CD4-positive, alpha-beta T cell treated with Interleukin-1 beta for 1 hour (primary cell): ENCODE measurements at places on chromosomes 3 and 15.

GRCh38 chr15:64731012-64731804 lies 44.2 kb downstream of the RBPMS2 start:
- DNase-seq, result peak; percentile 81

GRCh38 chr3:64297563-64297962 lies 72.3 kb upstream of the PRICKLE2 start:
- DNase-seq, result no peak

DNA sequence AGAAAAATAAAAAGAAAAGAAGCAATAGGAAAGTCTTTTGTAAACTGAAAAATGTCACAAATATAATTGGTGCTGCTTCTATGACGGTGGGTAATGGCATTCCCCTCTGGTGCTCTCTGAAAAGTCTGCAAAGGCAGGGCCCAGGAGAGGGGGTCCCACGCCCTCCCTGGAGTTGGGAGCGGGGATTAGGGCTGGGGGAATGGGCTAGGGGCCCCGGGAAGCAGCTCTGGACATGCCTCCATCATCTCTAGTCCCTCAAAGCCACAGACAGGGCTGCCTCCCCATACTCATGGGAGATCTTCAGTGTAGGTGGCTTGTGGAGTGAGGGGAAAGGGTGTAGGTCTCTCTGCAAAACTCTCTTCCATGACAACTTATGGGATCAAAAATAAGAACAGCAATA lies 7.8 kb upstream of the RHCG start:
- DNase-seq, result no peak

- no peak for DNase-seq
Observed at GRCh38 chr3:162292409-162292808, 795.8 kb downstream of the OTOL1 start.

GRCh38 chr3:172118019-172118418 lies 78.6 kb downstream of the FNDC3B start:
- DNase-seq, result no peak

DNA sequence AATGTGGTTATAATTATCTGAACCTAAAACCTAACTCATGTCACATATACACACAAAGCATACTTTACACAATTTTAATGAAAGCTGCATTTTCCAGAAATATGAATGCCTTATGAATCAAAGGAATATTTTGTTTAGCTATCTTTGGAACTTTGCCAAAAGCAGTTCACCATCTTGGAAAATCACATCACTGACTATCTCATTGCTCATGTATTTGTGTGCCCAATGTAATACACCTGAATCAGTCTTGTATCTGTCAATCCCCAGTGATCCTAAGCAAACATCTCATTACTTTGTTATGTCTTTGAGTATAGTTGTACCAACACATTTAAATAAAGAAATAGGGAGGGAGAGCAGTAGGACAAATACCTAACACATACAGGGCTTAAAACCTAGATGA lies 15.6 kb upstream of the CD47 start:
- DNase-seq, result no peak

- no peak for DNase-seq
Observed at GRCh38 chr3:172305552-172305951, 142.7 kb downstream of the GHSR start.

DNA sequence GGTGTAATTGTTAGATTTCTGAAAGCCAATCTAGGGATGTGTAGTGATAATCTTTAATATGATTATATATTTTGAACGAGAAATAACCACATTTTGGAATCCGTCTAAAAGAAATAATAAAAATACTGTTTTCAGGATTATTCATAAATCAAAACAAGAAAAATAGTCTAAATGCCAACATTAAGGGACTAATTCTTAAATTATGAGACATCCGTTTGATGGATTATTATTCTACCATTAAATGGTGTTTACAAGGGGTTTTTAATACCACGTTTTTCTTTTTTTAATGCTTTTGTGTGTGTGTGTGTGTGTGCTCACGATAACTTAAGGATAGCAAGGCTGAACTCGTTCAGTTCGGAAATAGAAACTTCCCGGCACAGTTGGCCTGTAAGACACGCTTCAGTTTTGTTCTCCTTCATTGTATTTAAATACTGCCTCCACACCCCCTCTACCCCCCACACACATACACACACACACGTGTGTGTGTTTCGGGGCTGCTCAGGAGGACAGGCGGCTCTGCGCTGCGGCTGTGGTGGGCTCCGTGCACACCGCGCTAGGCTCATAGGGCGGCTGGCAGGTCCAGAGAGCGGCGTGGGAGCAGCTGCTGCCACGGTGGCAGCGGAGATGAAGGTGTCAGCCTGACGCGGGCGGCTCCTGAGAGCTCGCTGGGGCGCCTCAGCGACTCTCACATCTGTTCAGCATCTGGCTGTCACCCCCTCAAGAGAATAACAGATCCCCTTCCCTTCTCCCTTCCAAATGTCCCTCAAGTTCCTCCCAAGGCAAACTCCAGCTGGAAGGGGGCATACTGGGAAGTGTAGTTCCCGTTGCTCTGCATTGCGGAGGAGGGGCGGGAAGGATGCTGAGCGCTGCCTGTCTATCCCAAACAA lies 23.0 kb upstream of the ANP32A start:
- DNase-seq, result peak; percentile 25

GRCh38 chr3:184733181-184733580 lies 21.3 kb upstream of the MAGEF1 start:
- DNase-seq, result no peak

DNA sequence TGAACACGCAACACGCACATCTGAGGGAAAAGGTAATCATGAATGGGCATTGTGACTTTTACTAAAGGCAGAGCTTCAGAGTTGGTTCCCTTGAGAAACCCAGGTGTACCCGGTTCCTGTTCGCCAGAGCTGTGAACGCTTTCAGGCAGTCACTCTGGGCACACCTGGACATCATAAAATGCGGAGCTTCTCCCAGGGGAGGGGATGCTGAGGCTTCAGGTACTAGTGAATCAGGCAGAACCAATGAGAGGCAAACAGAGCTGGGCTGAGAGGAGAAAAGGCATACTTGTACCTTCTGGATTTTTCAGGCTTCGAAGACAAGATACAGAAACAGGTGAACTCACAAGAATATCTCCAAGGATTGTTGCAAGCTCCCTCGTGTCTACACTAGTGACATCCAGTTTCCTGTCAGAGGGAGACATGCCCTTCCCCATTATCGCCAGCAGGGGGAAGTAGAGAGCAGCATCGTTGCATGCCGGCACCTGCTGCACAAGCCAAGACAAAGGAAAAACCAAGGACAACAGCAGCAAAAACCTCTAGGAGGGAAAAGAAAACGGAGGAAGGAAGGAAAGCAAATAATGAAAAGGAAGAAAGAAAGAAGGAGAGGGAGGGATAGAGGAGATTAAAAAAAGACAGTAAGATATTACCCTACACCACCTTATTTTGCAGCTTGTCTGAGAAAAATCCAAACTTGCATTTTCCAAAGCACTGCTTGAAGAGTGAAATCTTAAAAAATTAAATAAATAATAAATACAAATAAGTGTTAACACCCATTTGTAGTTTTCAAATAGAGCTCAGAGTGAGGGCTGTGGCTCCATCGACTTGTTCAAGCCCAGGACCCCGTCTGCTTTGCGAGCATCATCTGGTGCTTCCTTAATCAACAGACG lies 2.0 kb downstream of the AHSG start:
- peak; percentile 73 for DNase-seq

DNA sequence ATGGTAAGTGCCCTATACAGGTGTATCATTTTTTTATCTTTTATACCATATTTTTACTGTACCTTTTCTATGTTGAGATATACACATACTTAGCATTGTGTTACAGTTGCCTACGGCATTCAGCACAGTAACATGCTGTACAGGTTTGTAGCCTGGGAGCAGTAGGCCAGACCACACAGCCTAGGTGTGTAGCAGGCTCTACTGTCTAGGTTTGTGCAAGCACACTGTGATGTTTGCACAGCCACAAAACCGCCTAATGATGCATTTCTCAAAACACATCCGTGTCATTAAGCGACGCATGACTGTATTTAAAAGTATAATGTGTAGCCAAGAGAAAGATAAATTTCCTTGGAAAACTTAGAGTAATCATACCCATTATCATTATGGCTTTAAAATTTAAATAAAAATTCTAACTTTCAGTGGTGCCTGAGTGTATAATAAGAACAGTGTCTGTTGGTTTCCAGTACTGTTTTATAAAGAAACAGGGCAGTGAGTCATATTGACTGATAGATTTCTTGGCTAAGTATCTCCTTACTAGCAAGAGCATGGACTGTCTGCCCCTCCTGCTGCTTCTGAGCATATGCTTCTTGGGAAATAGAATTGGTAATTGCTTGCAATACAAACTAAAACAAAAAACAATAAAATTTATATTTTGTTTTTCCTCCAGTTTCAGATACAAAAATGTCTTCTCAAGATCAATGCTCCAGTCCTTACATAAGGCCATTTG lies 18.3 kb downstream of the CALML4 start:
- no peak for DNase-seq

DNA sequence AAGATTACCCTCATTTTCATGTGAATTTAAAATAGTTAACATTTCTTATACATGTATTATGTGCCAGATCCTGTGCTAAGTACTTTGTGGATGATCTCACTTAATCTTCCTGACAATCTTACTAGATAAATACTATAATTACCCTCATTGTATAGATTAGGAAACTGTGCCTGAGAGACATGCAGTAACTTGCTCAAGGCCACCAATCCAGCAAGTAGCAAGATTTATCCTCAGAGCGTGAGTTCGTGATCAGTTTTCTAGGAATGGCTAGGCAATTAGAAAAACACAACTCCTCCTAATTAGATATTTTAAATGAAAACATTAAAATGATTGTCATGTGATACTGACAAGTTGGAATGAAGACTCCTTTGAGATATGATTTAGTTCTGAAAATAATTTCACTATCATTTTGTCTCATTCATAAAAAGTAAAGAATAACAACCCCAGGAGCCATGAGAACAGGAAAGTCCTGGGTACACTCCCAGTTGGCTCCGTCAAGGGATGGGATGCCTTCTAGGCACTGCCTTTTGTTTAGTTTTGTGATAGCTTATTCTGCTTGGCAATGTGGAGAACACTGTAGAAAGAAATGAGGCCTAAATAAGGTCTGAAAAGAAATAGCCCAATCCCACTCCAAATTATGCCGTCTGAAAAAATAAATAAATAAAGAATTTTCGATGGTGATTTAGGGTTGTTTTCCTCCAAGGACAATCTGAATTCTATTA lies 61.3 kb downstream of the FBN1 start:
- DNase-seq, result no peak

DNA sequence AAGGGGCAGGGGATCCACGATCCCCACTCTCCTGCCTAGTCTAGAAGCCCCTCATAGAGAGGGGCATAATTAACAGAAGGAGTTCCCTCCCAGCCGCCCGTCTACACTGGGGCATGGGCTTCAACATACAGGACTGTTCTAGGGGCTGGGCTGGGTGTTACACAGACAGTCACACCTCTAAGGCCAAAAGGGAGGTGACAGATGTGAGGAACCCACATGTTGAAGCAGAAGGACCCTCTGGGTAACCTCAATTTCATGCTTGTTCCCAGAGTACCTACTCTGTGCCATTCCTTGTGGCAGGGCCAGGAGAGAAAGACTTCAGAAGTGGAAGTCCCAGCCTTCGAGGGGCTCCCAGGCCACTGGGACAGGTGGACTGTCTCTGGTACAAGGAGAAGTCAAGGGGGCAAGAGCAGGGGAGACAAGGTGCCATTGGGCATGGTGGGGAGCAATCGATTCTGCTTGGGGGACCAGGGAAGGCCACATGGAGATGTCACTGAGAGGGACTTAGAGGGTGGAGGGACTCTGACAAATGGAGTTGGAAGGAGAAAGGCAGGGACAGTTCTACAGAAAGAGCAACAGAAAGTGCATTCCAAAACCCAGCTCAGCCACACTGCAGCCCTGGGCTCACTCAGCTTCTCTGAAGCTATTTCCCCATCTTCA lies 71.3 kb downstream of the CPN2 start:
- no peak for DNase-seq

GRCh38 chr15:98505611-98506031 lies 142.7 kb upstream of the IGF1R start:
- DNase-seq, result no peak

- peak; percentile 63 for DNase-seq
Observed at GRCh38 chr15:101121511-101122090, 130.2 kb downstream of the CHSY1 start.

DNA sequence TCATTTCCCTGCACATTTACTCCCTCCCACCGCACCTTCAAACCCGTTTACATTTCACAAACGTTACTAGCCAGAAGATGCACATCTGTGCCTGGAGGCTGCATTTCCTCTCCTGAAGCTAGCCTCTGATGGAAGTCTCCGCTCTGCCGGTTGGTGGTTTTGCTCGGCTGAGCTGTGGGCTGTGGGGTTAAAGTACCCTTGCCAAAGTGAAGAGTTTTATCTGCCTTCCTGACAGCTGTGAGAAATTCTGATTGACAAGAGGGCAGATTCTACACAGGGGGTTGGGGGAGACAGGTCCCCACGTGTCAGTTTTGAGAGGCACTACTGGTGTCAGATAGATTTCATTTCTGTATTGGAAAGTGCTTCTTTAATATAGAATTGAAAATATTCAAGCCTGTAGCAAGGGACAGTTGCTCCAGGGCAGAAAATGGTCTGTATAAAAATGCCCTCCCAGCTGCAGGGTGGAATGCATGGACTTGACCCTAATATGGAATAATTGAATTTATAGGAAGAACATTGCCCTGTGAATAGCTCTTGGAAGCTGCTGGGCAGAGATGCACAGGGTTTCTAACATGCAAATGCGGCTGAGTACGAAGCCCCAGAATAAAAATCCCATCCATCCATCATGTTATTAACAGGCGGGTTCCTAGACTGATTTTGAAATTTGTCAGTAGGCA lies 201.1 kb upstream of the RGMA start:
- no peak for DNase-seq

GRCh38 chr3:150376001-150376848 lies 31.9 kb upstream of the TSC22D2 start:
- DNase-seq, result no peak

DNA sequence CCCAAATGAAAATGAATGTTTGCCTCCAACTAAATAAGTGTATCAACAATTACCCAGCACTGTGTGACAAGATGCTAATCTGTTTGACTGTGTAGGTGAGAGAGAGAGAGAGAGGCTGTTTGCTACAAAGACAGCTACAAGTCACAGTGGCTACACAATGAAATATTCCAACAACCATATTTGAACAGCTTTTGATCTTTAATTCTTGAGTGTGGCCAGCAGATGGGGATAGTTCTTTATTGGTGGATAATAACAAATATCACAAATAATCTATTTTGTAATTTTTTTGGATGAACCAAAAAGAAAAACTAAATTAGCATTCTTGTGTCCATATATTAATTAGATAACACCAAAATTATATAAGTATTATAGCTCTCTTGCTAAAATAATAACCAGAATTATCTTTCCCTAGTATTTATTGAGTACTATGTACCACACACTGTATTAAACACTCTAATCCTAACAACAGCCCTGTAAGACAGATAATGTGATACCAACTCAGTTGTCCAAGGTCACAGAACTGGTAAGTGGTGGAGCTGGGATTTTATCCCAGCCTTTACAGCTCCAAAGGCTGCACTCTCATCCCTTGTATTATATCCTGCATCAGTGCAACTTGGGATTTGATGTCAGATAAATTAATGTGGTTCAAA lies 61.9 kb upstream of the C3orf80 start:
- DNase-seq, result no peak
